Activated naive CD4-positive, alpha-beta T cell (primary cell): ENCODE measurements at places on chromosomes 16 and 17.

- DNase-seq: no peak
Observed at GRCh38 chr16:79563921-79564320, 36.6 kb downstream of the MAF start.

DNA sequence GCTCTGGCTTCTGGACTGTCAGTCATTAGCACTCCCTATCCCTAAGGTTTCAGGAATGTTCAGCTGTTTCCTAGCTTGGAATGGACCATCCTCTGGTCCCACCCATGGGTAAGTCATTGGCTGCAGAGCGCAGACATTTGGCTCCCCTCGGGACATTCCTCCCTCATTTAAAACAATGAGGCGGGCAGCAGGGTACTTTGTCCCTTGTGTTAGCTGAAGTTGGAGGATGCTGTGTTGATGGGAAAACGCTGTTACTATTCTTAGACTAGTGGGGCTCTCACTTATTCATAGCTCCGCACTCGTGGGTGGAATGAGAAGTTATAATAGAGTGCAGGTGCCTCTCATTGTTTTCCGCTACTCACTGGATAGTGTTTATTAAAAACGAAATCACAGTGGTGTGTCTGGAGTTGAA is 673.8 kb downstream of the WWOX start:
- no peak for DNase-seq

GRCh38 chr17:38663964-38664644 is 10.7 kb downstream of the EPOP start:
- no peak for DNase-seq

DNA sequence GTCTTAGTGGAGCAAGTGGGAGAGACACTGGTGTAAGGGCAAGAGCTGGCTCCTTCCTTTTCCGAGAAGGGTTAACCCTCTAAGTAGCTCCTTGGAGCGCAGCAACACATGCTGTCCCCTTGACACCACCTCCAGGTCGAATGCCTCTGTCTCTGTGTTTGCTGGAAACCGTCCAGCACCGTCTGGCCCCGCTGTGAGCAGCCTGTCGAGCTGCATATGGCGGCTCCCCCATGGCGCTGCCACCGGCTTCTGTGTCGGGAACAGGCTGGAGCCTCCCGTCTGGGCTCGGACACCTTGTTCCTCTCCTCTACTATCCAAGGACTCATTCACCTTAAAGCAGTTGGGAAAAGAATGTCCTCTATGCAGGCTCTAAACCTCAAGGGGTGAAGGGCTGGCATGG is 28.9 kb upstream of the WSCD1 start:
- no peak for DNase-seq

GRCh38 chr16:86510465-86511261 is at the start of gene FOXF1:
Gene FOXF1, plus strand, starts transcription at chr16:86510527. Its CDS starts 43 bp downstream, at chr16:86510570.
- DNase-seq: no peak

GRCh38 chr16:66517586-66518263 is 32.2 kb downstream of the TK2 start:
- no peak for DNase-seq

DNA sequence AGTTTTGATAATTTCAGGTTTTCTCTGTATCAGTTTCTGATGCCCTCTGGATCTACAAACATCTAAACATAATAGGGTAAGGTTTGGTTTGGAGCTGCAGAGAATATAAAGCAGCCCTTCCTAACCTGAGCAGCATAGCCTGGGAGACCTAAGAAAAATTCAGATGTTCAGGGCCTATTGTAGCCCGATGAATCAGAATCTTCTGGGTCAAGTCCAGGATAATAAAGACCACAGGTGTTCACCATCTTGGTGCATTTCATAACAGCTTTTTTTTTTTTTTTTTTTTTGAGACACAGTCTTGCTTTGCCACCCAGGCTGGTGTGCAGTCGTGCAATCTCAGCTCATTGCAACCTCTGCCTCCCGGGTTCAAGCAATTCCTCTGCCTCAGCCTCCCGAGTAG is 19.7 kb upstream of the ARHGAP17 start:
- DNase-seq: no peak
